ENCODE measurements at places on chromosomes 2 and 18. TPM values are rescaled to one million over a fixed set of nuclear protein-coding genes. Genes with fewer than 3 reads are reported as not detected.

GRCh38 chr2:231545105-231545902 is 15.1 kb upstream of the NMUR1 start:
- DNase-seq: peak; percentile 21

- no peak for DNase-seq
These were observed 764.1 kb upstream of the NXPH2 start for GRCh38 chr2:139544186-139544851.

- no peak for DNase-seq
These were observed 123.3 kb upstream of the DCC start for GRCh38 chr18:52216666-52217065.

DNA sequence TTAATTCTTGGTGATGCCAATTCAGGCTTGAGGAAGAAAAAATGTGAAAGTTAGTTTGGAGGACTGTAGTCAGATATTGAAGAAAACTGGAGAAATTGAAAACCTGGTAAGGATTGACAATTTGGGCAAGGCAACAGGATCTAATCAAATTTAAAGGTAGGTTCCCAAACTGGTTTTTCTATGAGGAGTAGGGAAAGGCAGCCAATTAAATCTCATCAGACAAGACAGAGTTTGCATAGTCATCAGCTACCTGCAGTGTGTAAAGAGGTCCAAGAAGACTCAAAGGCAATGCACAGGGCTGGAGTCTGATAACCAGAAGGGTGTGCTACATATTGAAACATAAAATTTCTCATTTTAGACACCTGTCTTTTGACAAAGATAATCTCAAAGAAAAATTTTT is 16.0 kb upstream of the CAB39 start:
- DNase-seq: no peak

DNA sequence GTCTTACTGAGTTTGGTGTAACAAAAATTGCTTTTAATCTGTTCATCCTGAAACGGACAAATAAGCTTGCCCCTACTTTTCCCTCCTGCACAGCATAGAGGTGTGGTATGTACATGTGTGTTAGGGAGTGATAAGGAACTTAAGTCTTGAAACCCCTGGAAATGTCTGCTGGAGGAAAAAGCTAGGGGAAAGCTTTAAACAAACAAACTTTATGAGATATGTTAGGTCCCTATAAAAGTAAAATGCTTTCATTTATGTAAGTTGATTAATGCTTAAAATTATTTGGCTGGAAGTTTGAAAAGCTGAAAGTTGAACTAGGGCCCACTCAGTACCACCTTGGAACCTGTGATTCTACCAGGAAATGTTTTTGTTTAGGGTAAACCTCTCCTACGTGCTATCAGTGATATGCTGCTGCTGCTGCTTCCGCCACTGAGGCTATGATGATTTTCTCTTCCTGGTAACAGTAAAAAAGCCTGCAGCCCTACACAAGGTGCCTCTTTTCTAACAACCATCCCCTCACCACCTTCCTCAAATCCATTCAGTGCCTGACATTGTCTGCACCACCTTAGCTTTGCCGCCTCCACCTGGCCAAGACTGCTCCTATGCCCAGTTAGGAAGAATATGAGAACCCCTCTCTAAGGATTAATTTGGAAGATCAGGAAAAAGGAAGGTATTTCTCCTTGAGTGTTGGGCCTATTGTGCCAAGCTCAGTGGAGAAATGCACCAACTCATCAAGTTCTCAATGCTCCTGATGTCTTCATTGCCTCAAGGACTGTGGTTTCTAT is 2.5 kb upstream of the YES1 start:
- DNase-seq: no peak

DNA sequence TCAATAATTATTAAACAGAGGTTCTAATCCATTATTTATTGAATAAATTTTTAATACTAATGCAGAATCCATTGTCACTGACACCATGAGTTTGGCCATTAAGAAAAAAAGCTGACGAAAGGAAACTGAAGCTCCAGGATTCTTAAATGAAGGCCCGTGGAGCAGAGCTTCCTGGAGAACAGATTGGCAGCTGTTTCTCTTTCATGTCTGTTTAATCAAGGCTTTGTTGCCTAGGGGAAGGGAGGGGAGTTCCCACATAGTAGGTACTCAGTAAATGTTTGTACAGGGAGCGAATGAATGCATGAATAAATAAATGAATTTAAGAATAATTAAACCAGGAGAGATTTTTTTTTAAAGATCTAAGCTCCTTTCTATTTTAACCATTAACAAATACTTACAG is 315.1 kb upstream of the KLHL29 start:
- no peak for DNase-seq

Gene CENPA
- polyA plus RNA-seq: 3.1 TPM

DNA sequence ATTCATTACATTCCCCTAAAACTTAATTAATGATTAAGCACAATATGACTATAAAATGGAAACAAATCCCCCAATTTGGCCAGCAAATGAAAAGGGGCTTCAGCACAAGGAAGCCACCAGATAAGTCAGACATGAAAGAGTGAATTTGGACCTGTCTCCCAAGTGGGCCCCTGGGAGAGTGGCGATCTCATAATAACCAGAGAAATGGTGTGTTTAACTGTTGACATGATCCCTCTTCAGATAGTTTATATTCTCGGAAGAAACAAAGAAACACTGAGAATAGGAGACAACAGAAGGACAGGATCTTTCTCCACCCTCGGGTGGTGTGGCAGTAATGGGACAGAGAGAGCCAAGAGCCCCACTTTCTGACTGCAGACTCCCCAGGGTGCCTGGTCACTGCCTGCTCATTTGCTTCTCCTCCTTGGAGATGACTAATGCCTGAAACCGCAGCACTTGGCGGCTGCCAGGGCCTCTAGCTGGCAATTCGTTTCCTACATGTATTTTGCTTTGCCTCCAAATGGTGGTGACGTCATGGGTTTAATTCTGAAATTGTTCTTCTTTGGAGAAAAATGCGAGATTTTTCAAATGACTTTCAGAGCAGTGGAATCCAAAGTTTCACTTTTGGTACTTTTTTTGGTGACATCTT is 46.4 kb upstream of the SPP2 start:
- DNase-seq: no peak

Gene GALM
- 49.1 TPM for polyA plus RNA-seq

DNA sequence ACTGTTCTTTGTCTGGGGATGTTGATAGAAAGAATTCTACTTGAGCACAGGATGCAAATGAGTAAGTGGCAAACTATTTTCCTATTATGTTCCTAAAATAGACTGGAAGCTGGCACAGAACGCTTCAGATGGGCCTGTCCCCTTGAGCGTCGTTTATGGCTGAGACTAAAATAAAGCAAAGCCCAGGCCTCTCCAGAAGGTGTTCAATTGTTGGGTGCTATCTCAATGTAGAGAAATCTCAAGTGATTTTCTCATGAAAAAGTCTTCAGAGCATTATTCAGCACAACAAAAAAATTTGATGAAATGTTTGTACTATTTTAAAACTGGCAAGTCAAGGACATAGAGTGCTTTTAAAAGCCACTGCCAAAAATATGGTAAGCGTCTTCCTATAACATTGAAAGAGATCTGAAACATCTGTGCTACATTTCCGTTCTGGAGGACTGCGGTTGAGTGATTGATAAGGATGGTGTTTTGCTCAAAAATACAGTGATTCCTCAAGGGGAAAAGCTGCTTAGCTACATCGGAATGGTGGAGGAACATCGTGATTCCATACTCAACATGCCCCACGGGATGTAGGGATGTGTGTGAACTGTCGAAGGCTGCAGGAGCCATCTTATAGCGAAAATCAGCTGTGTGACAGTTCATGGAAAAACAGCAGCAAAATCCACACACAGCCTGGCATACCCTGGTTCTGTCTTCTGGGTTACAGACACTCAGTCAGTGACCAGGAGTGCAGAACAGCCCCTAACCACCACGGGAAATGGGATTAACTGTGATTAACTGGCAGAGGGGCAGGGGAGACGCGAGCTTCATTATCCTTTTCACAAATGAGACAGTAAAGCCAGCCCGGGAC is 10.4 kb upstream of the LRRFIP1 start:
- DNase-seq: no peak

- no peak for DNase-seq
These were observed 27.4 kb upstream of the VRK2 start for GRCh38 chr2:58019229-58019628.

- peak; percentile 7 for DNase-seq
These were observed 164.7 kb downstream of the AGAP1 start for GRCh38 chr2:235658351-235659174.

GRCh38 chr2:11127761-11128160 is 27.5 kb upstream of the SLC66A3 start:
- DNase-seq: no peak

DNA sequence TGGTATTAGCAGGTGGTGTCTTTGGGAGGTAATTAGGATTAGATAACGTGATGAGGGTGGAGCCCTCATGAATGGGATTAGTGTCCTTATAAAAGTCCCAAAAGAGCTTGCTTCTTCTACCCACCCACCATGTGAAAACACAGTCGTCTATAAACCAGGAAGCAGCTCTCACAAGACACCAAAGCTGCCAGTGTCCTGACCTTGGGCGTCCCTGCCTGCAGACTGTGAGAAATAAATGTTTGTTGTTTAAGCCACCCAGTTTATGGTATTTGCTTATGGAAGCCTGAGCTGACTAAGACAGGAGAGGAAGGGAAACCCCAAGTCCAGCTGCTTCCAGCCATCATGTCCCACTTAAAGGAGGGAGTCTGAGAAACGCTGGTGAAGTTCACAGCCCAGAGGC is 13.6 kb downstream of the ADI1 start:
- no peak for DNase-seq

DNA sequence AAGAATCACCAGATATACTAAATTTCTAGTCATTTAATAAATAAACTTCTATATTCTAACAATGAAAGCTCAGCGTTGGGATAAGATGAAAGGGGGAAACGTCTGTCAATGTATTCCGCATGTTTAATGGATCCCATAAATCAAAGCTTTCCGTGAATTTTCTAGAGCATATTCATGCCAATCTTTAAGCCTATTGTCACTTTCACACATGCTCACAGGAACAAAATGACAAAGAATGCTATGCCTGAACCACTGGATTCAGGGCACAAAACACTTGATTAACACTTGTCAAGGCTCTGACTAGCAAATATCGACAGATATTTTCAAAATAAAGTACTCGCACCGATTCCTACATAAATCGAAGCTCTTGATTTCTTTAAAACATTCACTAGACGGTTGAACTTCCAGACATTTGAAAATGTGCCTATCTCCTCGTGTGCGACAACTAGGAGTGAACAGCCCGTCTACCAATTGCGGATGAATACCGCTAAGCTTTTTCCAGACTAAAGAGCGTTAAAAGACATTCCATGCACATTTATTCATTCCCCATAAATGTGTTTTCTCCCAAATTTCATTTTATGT is 1.8 kb downstream of the TLK1 start:
- no peak for DNase-seq

Gene EIF2AK3
- 8.1 TPM for polyA plus RNA-seq

DNA sequence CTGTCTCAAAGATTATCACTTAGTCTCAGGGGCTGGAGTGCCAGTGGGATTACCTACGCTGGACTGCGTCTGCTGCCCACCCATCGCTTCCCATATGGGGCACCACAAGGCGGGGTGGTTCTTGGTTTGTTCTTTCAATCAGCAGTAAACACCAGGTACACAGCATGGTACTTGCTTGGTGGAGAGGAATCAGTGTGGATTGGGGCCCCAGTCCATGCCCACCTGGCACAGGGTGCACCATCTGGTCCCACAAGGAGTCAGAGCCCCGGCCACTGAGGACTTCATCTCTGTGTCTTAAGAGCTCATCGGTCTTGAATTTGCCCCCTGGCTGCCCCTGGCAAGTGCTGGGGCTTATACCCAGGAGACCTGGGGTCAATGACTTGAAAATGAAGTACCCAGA is 96.2 kb downstream of the GLI2 start:
- DNase-seq: no peak

Gene OLA1
- 64.7 TPM for polyA plus RNA-seq

- peak; percentile 35 for DNase-seq
These were observed 35.1 kb downstream of the FAM117B start for GRCh38 chr2:202669841-202670240.

Gene RAD51AP2
- polyA plus RNA-seq: not detected

Gene USP37
- polyA plus RNA-seq: 11.9 TPM

- no peak for DNase-seq
These were observed 141.0 kb downstream of the ARL4C start for GRCh38 chr2:234355808-234356365.

GRCh38 chr2:172434821-172435605 is 7.6 kb downstream of the ITGA6 start:
- DNase-seq: peak; percentile 79

GRCh38 chr2:159753797-159754196 is 41.5 kb downstream of the MARCHF7 start:
- DNase-seq: no peak

GRCh38 chr2:156845806-156846558 is 409.8 kb downstream of the GPD2 start:
- no peak for DNase-seq

Gene TEX44
- polyA plus RNA-seq: not detected

DNA sequence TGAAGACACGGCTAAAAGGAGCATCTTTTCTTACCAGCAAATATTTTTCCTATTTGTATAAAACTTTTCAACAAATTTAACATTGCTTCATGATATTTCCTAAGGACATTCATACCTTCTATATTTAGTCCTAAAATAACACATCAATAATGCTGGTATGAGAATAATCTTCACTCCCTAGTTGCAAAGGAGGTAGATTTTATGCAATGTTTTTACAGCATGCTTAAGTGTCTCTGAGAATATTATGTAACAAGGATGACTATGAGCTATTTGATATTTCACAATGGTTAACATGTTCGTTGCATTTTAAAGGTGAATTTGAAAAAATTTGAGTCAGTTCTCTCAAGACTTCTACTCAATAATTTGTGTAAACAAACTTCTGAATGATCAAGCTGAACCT is 506.7 kb downstream of the NUP35 start:
- DNase-seq: no peak

GRCh38 chr2:203664029-203664755 is 42.2 kb upstream of the CD28 start:
- DNase-seq: no peak

- no peak for DNase-seq
These were observed 2.8 kb upstream of the ECEL1 start for GRCh38 chr2:232490221-232491138.

GRCh38 chr18:62935994-62936393 is 220.7 kb downstream of the PHLPP1 start:
- DNase-seq: no peak

Data from CD4-positive, CD25-positive, alpha-beta regulatory T cell (primary cell).